ENCODE measurements at places on chromosomes 1 and 21. TPM values are rescaled to one million over a fixed set of nuclear protein-coding genes. Genes with fewer than 3 reads are reported as not detected.

GJA8 gene
- not detected for total RNA-seq

TPTE gene
- not detected for total RNA-seq

COL6A2 gene
- total RNA-seq, result 888 TPM

AKNAD1 gene
- total RNA-seq, result 2.6 TPM

TMPRSS15 gene
- not detected for total RNA-seq

COL9A2 gene
- total RNA-seq, result 6.5 TPM

CD48 gene
- 3.3 TPM for total RNA-seq

MTR gene
- total RNA-seq, result 39.7 TPM

SLC66A1 gene
- 8.6 TPM for total RNA-seq
